ENCODE measurements at places on chromosomes 12 and 14. TPM values are rescaled to one million over a fixed set of nuclear protein-coding genes. Genes with fewer than 3 reads are reported as not detected.

DNA sequence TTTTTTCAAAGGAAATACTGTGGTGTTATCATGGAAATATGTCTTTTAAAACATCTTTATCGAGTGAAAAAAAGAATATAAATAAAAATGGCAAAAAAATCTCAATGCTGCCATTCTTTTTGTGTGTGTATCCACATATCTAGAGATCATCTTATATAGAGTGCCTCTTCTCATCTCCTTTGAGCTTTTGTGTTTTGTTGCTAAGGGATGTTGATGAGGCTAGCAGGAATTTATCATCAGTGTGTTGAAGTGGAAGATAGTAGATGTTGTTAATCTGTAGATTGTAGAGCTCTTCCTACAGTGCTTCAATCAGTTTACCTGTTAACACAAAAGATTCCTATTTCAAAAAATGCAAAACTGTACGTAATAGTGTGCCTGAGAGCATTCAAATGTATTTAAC is 1738.0 kb upstream of the SEL1L start:
- DNase-seq, result no peak

GRCh38 chr12:49232940-49233841 is 31.7 kb upstream of the TUBA1C start:
- peak; percentile 61 for DNase-seq

- peak; percentile 80 for DNase-seq
These were observed at the start of gene ENO2 for GRCh38 chr12:6914246-6914946. ENO2 (plus strand) TSS chr12:6914580; CDS start chr12:6915833, 1,253 bp downstream.

COX8C gene
- total RNA-seq, result not detected

CD27 gene
- total RNA-seq, result not detected

Measured in uterus (tissue), 4 donors.